ENCODE measurements at places on chromosomes 3 and 15.
A peak's percentile ranks its signal among the peaks of the same experiment; 100 is the strongest.

- DNase-seq, result peak; percentile 92
These were observed 19.4 kb downstream of the GXYLT2 start for GRCh38 chr3:72907131-72907711.

DNA sequence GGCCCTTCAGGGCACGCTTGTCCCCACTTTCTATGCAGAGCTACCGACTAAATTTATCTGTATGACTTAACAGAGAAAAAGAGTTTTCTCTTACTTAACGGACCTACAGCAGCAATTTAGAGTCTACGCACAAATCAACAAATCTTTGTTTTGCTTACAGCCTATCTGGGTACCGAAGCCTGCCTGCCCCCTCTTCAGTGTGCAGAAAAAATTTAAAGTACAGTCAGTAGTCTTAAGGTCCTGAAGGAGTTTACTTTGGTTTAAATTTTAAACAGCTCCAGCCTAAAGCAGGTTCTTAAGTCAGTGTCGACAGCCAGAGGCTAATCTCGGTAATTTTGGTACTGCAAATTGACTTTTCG, 570 bp downstream of the SACM1L start:
- DNase-seq, result no peak

GRCh38 chr3:109059264-109059663, 58.7 kb downstream of the MORC1 start:
- no peak for DNase-seq

- no peak for DNase-seq
These were observed 27.4 kb downstream of the NKIRAS1 start for GRCh38 chr3:23889386-23889785.

GRCh38 chr15:77402740-77403379, 17.0 kb downstream of the PEAK1 start:
- peak; percentile 81 for DNase-seq

DNA sequence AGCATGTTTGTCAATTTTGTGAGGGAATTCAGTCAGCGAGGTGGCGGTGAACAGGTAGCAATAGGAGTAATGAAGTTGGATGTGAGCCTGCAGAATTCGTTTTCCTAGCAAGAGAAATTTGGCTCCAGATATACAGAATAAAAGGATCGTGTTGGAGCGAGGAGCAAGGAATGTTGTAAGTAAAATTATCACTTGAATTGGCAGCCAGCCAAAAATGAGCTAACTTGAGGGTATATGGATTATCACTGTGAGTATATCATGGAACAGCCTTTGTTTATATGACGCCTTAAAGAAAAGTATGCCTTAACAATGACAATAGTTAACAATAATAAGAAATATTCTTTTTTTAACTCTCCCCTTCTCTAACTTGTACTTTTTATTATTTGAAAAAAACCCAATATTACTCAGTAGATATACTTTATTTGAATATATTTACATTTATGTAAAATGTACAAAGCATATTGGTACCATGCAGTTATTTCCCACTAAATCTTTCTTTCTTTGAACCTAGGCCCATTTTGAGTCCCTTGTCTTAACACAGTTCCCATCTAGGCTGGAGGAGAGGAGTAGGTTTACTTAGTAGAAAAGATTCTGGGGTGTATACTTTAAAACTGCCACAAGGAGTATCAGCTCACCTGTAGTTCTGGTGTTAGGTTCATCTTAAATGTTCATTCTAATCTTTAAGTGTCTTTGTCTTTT, 29.3 kb downstream of the EPHA6 start:
- peak; percentile 2 for DNase-seq

- DNase-seq, result no peak
These were observed 101.1 kb downstream of the PDZRN3 start for GRCh38 chr3:73523661-73524060.

- no peak for DNase-seq
These were observed 140.0 kb upstream of the CBLB start for GRCh38 chr3:106008766-106009165.

- peak; percentile 55 for DNase-seq
These were observed 50.7 kb downstream of the UMPS start for GRCh38 chr3:124780761-124781475.

- DNase-seq, result no peak
These were observed 39.4 kb downstream of the LEO1 start for GRCh38 chr15:51932161-51932560.

- no peak for DNase-seq
These were observed 42.9 kb downstream of the TBC1D2B start for GRCh38 chr15:78034495-78035191.

All from fibroblast of skin of abdomen (primary cell).